Caki2 (cell line): ENCODE measurements at places on chromosomes 16 and 17.

DNA sequence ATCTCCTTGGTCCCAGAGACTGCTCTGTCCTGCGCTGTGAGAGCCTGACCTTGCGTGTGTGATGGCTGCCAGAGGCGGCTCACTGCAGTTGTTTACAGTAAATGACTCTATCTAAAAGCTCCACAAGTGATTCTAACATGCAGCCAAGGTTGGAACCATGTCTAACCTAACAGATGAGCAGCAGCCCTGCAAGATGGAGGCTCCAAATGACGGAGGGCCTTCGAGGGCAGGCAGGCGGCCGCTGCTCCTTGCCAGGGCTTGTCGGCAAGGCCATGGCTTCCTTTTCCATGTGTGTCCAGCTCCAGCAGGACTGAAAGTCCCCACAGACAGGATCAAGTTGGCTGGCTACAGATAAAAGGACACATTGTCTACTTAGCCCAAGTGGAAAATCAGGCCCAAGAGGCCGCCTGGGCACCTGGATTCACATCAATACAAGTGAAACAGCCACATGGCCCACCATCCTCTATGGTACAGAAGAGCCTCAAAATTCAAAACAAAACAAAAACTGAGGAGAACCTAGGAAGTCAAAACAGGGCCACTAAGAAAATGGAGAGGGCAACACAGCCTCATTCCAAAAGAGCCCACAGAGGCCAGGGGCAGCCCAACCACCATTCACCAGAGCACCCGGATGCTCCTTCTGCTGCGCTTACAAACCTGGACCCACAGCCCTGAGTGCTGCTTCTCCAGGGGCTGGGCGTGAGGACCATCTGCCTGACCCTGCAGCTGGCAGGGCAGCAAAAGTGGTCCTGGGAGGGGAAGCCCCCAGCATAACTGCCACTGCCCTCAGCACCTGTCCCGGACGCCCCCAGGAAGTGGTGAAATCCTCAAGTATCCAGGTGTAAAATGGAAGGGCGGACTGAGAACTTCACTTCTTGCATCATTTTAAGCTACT is 65.0 kb downstream of the AMFR start:
- no peak for DNase-seq

DNA sequence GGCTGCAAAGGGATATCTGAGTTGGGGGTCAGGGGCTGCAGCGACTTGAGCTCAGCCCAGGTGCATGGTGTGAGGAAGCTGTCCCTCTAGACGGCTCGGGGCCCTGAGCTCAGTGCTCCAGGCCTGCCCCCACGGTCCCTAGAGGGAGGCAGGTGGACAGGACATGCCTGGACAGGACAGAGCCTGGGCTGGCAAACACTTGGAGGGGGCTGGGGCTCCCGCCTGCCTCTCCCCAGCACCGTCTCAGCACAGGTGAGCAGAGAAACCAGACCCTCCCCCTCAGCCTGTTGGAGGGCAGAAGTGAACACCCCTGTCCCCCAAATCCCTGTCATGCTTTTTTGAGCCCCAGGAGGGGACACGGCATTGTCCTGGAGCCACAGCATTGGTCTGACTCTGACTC is 11.4 kb upstream of the SLC38A10 start:
- no peak for DNase-seq

DNA sequence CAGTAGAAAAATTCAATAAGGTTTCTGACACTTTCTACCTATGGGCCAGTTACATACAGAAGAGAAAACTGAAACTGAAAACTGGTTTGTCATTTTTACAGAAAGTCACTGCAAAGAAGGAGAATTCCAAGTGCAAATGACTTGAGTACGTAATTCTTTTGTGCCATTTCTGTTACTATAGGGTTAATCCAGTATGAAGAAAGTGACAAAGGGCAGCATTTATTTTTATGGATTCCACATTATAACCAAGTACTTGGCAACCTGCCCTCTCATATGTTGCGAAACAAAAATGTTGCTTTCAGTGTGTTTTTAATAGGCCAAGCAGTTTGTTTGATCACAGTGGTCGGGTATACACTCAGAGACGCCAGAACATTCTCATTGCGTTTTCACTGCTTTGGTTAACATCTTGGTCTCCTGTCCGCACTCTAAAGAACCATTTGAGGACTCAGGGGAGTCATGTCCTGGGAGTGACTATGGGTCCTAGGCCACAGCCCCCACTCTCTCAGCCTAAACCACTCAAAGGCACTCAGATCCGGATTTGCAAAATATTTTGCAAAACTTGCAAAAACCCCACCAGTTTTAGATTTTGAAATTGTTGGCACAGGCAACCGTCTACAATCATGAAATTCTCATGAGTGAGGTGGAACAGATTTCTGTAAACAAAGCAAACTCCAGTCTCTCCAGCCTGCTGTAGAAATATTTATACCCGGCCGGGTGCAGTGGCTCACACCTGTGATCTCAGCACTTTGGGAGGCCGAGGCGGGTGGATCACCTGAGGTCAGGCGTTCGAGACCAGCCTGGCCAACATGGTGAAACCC is 15.4 kb upstream of the HELZ start:
- DNase-seq, result no peak

GRCh38 chr16:31177136-31177535 is 2.8 kb upstream of the FUS start:
- peak; percentile 61 for DNase-seq

- DNase-seq, result no peak
Measured at GRCh38 chr17:37476431-37477120, 13.1 kb upstream of the DUSP14 start.

DNA sequence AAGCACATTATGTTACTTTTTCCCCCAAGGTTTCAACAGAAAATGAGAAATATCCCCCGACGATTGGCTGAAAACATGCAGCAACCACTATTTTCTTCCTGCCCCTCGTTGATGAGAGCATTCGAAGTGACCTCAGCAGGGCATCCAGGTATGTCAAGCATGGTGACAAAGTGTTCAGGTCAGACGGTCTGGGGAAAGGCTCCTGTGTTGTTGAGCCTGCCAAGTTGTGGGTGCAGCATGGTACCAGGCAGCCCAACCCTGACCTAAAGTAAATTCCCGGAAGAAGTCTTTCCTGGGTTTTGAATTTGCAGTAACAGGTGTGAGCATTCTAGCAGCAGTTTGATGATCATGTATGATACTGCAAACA is 51.7 kb upstream of the SEC14L1 start:
- no peak for DNase-seq

DNA sequence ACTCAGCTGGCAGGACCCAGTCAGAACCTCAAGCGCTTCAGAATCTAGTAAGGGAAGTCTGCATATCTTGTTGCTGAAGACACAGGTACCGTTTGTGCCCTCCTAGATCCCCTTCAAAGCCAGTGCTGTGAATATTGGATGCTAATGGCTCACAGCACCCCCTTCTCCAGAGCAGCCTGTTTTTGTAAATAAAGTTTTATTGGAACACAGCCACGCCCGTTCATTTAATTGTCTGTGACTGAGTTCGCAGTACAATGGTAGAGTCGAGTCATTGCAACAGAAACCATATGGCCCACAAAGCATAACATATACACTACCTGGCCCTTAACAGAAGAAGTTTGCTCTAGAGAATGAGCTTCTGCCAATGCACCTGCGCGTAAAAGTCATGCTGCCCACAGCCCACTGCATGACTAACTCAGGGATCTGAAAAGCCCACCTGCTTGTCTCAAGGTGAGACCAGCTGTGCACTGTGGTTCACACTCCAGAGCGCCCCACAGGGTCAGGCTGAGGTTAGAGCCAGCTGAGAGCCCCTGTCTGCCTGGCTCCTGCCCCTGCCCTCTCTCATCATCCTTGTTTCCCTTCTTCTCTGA is 48.8 kb downstream of the AIPL1 start:
- no peak for DNase-seq

DNA sequence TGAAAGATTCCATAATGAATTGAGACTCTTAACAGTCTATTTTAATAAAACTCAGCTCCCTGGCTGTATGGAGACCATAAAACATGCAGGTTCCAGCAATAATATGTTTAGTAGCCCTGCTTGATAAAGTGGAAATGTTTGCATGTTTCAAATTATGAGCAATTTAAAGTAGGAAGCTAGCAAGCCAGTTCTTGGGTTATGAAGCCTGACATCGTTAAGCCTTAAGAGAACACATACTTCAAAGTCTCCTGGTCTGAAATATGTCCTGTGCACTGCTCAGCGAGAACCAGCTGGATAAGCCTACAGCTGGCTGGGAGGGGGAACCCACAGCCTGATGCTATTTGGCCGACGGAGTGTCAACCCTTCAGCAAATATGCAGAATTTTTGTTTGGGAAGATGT is 140.3 kb downstream of the SALL1 start:
- no peak for DNase-seq

- DNase-seq, result peak; percentile 96
Measured at GRCh38 chr17:74431568-74432423, at the start of gene GPRC5C. TSS of gene GPRC5C (plus strand) at chr17:74432088. CDS start at chr17:74439777, 7,689 bp downstream.

DNA sequence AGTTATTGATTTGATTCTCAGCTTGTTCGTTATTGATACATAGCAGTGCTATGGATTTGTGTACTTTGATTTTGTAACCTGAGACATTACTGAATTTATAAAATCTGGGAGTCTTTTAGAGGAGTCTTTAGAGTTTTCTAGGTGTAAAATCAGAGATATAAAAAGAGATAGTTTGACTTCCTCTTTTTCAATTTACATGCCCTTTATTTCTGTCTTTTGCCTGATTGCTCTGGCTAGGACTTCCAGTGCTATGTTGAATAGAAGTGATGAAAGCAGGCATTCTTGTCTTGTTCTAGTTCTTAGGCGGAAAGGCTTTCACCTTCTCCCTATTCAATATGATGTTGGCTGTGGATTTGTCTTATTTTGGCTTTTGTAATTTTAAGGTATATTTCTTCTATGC is 106.2 kb downstream of the PHKB start:
- no peak for DNase-seq

DNA sequence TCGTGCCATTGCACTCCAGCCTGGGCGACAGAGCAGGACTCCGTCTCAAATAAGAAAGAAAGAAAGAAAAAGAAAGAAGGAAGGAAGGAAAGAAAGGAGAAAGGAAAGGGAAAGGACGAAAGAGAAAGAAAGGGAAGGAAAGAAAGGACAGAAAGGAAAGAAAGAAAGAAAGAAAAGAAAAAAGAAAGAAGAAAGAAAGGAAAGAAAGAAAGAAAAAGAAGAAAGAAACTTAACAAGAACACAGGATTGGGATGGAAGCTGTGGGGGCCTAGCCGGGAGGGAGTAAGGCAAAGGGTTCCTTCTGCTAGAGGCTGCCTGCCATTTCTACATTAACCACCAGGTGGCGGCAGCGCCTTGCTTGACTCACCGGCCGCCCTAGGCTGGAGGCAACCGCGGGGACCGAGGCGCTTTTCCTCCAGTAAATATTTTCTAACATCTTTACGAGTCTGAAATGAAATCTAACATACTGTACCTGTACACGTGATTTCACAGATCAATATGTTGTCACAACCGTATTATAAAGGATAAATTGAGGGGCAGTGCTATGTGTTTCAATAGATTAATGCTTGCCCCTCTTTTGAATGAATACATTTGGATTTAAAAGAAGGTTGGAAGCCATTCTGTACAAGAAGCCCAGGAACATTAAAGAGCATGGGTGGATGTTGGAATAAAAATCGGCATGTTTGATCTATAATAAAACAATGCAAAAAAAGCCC is 6.1 kb downstream of the GJD3 start:
- peak; percentile 69 for DNase-seq

DNA sequence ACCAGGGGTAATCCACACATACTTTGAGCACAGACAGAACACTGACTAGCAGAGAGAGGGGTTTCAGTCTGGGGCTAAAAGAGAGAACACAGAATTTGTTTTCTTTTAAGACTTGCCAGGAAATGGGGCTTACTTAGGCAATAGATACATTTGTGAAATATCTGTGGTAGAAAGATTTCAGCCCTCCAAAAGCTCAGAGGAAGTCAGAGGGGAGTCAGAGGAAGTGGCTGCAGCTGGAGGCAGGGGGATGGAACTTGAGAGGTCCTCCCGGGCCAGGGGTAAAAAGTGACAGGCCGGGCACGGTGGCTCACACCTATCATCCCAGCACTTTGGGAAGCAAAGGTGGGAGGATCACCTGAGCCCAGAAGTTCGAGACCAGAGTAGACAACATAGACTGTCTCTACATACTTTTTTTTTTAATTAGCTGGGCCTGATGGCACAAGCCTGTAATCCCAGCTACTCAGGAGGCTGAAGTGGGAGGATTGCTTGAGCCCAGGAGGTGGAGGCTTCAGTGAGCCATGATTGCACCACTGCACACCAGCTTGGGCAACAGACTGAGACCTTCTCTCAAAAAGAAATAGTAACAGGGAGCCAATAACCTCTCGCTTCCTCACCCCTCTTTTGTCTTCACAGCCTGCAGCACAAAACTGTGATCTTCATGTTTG is 49.9 kb downstream of the NLRC5 start:
- DNase-seq, result no peak

DNA sequence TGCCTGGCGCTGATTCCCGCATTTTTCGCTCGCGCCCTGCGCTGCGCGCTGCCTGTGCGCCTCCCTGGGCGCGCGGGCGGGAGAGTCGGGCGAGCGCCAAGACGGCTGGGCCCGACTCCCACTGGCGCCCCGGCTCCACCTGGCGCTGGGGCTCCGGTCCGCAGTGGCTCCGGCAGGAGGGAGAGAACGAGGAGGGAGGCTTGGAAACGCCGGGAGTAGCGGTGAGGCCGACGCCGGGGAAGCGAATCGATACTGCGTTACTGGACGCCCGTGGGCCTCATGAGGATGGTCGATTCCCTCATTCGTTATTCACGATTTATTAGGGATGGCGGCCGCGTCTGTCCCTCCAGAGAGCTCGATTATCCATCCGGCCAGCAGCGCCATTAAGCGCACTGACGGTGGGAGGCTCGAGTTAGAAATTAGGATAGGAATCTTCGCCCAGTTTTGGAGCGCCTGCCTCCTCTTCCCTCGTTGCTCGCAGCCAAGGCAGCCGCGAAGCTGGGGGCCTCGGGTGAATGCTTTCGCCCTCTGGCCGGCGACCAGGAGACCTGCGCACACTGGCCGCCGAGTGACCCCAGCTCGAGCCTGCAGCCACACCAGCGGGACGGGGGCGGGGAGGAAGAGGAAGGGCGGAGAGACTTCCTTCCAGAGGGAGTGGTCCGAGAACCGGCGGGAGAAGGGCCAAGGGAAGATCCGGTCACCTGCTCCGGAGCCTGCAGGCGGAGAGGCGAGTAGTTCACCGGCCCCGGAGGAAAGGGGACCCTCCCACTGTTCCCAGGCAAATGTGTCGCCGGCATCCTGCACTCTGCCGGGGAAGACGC is 1.3 kb upstream of the PCGF2 start:
- peak; percentile 95 for DNase-seq

- no peak for DNase-seq
Measured at GRCh38 chr17:40309949-40310510, 1.1 kb downstream of the RARA start.

DNA sequence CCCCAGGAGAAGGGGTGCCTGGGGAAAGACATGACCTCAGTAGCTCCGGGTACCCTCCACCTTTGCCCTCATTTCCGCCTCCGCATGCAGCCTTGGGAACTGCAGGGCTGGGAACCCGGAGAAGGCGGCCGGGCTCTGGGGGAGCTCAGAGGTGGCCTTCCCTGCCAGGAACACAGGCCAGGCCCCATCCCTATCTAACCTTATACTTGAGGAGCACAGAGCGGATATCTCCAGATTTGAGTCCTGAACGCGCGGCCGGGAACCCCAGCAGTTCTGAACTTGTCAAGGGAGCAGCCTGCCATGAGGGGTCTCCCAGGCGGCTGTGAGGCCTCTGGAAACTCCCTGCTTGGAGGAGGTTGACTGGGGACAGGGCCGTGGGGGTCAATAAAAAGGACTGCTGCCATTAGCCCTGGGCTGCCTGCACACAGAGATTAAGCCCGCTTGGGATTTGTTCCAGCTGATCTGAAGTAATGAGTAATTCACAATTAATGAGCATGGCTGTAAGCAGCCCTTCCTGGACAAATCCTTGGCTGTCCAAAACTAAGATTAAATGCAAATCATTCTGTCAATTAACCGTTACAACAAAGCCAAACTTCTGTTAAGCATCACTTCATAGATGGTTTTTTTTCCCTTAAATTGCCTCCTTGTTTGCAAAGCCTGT is 26.3 kb upstream of the METRNL start:
- no peak for DNase-seq
